Activated naive CD8-positive, alpha-beta T cell treated with anti-CD3 and anti-CD28 coated beads, Interleukin-2, amount 10 ng/mL, durations not matched to agents 7 days and 5 days (primary cell): ENCODE measurements at places on chromosomes 3 and 15. TPM values are rescaled to one million over a fixed set of nuclear protein-coding genes. Genes with fewer than 3 reads are reported as not detected.

DNA sequence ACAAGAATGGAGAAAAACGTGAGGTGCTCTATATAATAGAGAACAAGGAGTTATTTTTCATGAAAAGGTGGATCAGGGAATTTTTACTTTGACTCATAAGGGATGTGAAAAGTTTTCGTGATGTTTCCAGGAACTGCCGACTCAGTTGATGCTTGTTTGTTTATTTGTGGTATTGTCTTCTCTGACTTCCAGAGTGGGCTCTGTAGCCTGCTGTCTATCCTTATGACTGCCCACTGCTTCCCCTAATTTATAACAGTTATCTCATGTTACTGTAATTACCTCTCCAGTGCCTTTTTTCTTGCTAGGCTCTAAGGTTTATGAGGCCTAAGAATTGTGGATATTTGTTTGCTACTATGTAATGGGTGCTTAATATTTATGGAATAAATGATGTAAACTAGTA lies 12.3 kb downstream of the ARL13B start:
- no peak for DNase-seq
- H3K27ac ChIP-seq, result no peak overlapping the region
- H3K4me1 ChIP-seq, result peaks cover 3% of the 10 kb centered on the region
- no peaks in the 10 kb centered on the region for H3K27me3 ChIP-seq
- H3K4me3 ChIP-seq, result no peak overlapping the region

DNA sequence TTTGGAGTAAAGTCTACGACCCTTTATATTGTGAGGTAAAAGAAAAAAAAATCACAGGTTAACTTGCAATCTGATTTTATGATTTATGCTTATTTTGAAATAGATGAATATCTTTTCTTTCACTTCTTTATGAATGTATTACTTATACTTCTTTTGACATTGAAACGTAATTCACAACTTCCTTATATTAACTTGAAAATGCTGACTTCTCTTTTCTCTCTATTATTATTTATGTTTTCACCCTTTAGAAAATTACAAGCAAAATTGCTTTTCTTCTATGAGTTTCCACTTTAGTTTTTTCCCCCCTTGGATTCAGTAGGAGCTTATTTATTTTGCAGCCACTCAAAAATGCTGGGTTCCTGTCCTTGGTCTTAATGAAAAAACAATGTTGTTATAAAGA lies 25.4 kb downstream of the ACP3 start:
- DNase-seq, result no peak
- no peak overlapping the region for H3K27ac ChIP-seq
- no peaks in the 10 kb centered on the region for H3K36me3 ChIP-seq

- no peaks in the 10 kb centered on the region for H3K4me1 ChIP-seq
- DNase-seq, result peak; percentile 50
- H3K27me3 ChIP-seq, result peaks cover 37% of the 10 kb centered on the region
- H3K4me3 ChIP-seq, result no peak within 1 kb of the TSS
- no peaks in the 10 kb centered on the region for H3K36me3 ChIP-seq
Observed at GRCh38 chr3:49869525-49870126, at the start of gene CAMKV. CAMKV (minus strand) TSS chr3:49869906; CDS start chr3:49862388, 7,518 bp downstream.

- no peak overlapping the region for H3K4me3 ChIP-seq
- H3K36me3 ChIP-seq, result no peaks in the 10 kb centered on the region
- H3K27ac ChIP-seq, result no peak overlapping the region
- H3K4me1 ChIP-seq, result peaks cover 18% of the 10 kb centered on the region
Observed at GRCh38 chr3:126927846-126928245, 55.1 kb upstream of the PLXNA1 start.

DNA sequence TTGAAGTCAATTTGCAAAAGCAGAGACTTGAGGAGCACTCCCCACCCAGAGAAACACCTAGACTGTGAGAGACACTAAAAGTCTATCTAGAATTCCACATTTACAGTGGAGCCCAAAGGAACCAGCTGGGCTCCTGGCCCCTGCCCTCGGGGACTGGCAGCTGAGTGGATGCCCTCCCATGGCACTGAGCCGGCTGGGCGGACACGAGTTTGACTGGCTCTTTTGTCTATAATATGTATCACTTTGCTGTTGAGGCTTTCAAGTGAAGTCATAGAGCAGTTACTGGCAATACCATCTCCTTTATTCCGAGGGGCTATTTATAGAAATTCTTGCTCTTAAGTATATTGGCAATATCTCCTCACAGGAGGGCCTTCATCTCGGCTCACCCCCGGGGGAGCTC lies 65.8 kb upstream of the TNFAIP8L3 start:
- no peak overlapping the region for H3K27ac ChIP-seq
- no peak for DNase-seq
- no peak overlapping the region for H3K4me3 ChIP-seq
- no peaks in the 10 kb centered on the region for H3K36me3 ChIP-seq

DNA sequence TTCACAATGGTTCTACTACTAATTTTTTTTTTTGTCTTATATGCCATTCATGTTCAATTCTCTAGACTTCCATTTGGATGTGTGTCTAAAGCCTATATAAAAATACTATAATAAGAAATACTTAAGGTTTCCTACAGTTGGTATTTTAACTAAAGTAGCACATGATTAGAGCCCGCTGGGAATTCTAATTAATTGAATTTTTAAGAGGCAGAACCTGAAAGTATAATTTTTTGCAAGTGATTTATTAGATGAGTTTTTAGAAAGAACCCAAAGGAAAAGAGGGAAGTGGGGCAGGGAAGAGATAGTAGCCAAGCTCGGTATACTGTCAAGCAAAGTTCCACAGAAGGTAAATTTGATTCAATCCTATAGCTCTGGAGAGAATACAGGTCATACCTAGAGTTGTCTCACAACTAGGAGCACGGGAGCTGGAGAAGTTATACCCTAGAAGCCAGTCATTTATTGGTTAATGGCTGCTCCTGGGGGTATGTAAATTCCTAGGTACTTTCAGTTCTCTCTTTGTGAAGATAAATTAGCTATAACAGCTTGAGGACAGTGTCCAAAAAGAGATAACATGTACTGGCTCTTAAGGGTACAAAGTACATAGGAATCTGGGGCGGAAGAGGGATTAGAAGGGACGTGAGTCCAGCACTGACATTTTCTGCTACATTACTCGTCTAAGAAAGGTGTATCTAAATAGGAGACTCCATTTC lies 225.6 kb downstream of the CNTN6 start:
- no peaks in the 10 kb centered on the region for H3K27me3 ChIP-seq
- no peaks in the 10 kb centered on the region for H3K36me3 ChIP-seq
- no peak for DNase-seq
- H3K4me1 ChIP-seq, result no peaks in the 10 kb centered on the region

- H3K27ac ChIP-seq, result no peak overlapping the region
- no peaks in the 10 kb centered on the region for H3K36me3 ChIP-seq
- H3K27me3 ChIP-seq, result peaks cover 21% of the 10 kb centered on the region
Observed at GRCh38 chr3:132726341-132726823, 4.2 kb upstream of the NPHP3 start.

DNA sequence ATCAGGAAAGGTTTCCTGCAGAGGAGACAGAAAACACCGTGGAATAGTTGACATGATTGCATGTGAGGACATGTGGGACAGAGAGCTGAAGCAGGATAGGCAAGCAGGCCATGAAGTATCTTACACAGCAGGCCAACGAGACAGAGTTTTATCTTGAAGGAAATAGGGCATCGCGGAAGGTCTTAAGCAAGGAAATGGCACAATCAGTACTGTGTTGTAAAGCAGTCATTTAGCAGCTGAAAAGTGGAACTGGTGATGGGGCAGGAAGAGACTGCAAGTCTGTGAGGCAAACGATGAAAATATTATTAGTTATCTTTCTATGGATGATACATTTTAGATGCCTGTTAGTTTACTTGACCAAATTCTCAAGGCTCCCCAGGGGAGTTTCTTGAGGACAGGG lies 535.1 kb downstream of the SOX2 start:
- peaks cover 5% of the 10 kb centered on the region for H3K27me3 ChIP-seq
- H3K4me1 ChIP-seq, result no peaks in the 10 kb centered on the region
- H3K4me3 ChIP-seq, result no peak overlapping the region

DNA sequence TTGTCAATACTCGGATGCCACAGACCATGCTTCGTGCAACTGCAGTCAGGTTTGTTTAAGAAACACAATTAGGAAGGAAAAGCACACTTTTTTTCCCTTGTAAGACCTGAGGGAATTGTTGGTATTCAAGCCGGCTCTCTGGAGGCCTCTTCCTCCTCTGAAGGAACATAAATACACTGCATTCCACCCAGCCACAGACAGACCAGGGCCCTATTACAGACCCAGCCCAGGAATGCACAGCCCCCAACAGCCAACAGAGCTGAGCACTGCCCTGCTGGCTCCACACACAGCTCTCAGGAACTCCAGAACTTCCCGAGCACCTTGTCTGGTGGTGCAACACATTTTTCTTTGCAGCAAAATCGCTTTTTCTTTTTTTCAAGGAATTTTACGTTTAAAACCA lies 488.7 kb upstream of the PROK2 start:
- peaks cover 9% of the 10 kb centered on the region for H3K27me3 ChIP-seq
- DNase-seq, result no peak
- H3K4me1 ChIP-seq, result peaks cover 21% of the 10 kb centered on the region
- H3K4me3 ChIP-seq, result no peak overlapping the region
- no peak overlapping the region for H3K27ac ChIP-seq

GRCh38 chr3:111080413-111080812 lies 8.8 kb downstream of the NECTIN3 start:
- no peaks in the 10 kb centered on the region for H3K36me3 ChIP-seq
- H3K27me3 ChIP-seq, result peaks cover 13% of the 10 kb centered on the region
- no peak overlapping the region for H3K27ac ChIP-seq
- H3K4me3 ChIP-seq, result no peak overlapping the region
- H3K4me1 ChIP-seq, result no peaks in the 10 kb centered on the region

DNA sequence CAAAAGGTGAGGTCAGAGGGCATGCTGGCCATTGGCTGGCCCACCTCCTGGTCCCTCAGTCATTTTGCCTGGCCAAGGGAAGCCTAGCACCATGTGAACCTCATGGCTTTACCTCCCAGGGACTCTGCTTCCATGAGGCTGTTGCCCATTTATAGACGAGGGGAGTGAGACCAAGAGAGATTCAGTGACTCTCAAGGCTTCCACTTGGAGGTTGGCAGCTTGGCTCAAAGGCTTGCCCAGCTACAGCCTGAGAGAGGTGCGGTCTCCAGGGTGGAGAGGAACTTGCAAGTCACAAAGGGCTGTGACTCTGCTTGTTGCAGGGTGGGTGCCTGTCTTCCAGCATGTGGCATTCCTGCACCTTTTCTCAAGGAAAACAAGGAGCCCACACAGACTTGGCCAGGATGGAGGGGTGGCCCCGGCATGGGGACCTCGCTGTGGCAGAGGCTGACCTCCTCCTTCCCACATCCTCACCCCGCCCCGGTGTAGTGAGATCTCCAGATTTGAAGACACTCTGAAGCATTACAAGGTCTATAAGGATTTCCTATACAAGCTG lies 24.5 kb downstream of the CFAP100 start:
- peaks cover 9% of the 10 kb centered on the region for H3K4me1 ChIP-seq
- H3K27ac ChIP-seq, result no peak overlapping the region
- peaks cover 10% of the 10 kb centered on the region for H3K27me3 ChIP-seq
- no peaks in the 10 kb centered on the region for H3K36me3 ChIP-seq

GRCh38 chr3:172190980-172191379 lies 151.6 kb downstream of the FNDC3B start:
- H3K4me1 ChIP-seq, result no peaks in the 10 kb centered on the region
- H3K4me3 ChIP-seq, result no peak overlapping the region
- no peak for DNase-seq

DNA sequence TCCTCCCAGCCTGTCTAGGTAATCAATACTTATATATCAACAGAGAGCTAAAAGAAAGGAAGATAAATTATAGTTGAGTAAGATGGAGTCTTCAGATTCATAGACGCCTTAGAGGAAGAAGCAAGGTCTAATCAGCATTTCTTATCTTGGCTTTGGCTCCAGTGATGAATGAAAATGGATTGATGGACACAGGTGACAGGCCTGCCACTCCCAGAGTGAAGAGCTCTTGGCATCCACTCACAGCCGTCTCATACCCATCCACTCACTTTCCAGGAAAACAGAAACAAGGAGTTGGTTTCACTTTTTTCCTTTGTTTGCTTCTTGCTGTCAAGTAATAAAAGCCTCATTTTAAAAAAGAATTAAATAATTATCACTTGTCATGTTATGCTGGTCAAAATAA lies 168.2 kb downstream of the MFSD1 start:
- H3K27me3 ChIP-seq, result no peaks in the 10 kb centered on the region
- no peak overlapping the region for H3K27ac ChIP-seq
- H3K4me3 ChIP-seq, result no peak overlapping the region
- no peak for DNase-seq
- H3K4me1 ChIP-seq, result no peaks in the 10 kb centered on the region

DNA sequence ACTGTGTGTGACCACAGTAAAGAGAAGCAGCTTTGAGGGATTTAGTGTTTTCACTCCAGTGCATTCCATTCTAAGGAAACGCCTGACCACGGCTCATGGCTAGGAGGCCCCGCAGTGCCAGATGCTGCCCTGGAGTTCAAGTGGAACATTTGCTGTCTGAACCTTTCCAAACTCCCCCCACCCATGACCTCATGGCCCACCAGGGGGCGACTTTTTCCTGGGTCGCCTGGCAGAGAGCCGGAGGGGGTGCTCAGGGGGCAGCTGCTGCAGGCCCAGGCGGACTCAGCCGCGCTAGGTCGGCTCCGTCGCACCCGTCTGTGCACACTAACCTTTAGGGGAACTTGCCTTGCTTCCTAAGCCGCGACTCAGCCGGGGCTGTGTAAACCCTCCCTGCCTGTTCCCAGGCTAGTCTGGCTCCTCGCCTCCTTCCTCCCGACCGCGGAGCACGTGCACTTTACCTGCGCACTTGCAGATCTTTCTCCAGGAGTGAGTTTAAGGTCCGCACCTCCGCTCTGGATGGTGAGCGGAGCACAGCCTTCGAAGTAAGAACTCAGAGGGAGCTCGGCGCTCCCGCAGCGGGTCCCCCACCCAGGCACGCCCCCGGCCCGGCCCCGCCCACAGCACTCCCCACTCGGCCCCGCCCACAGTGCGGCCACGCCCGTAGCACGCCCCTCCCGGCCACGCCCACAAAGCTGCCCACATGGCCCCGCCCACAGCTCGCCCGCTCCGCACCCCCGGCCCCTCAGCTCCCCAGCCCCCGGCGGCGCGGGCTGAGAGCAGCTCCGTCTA lies at the start of gene OCA2:
Gene OCA2, minus strand, starts transcription at position 550 of the 789 bp plus-strand sequence. CDS start 17,441 bp downstream, outside the sequence.
- H3K4me3 ChIP-seq, result peak within 1 kb of the TSS; percentile 28
- H3K36me3 ChIP-seq, result no peaks in the 10 kb centered on the region
- peaks cover 22% of the 10 kb centered on the region for H3K4me1 ChIP-seq
- DNase-seq, result peak; percentile 68
- no peak within 1 kb of the TSS for H3K27ac ChIP-seq

DNA sequence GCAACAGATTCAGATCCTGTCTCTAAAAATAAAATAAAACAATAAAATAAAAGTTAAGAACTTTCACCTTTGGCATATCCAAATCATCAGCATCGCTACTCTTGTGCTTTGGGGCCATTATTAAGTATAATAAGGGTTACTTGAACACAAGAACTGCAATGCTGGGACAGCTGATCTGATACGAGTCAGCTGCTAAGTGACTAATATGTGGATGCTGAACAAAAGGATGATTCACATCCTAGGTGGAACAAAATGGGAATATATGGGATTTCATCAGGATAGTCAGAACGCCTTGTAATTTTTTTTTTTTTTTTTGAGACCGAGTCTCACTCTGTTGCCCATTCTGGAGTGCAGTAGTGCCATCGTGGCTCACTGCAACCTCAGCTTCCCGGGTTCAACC lies 29.7 kb downstream of the BUB1B start:
- H3K4me3 ChIP-seq, result no peak overlapping the region
- no peaks in the 10 kb centered on the region for H3K27me3 ChIP-seq

Gene MAP6D1
- 1.6 TPM for total RNA-seq

Gene PCLAF
- total RNA-seq, result 110 TPM

Gene CATSPER2
- total RNA-seq, result 2.2 TPM

Gene KIF15
- total RNA-seq, result 39.8 TPM

Gene UBA3
- total RNA-seq, result 102 TPM

Gene C3orf49
- total RNA-seq, result not detected
